ENCODE measurements at places on chromosomes 16 and 17. TPM values are rescaled to one million over a fixed set of nuclear protein-coding genes. Genes with fewer than 3 reads are reported as not detected.

The TBC1D3E gene
- total RNA-seq = not detected

The RAB34 gene
- 37.2 TPM for total RNA-seq

The RTN4RL1 gene
- total RNA-seq = 7.6 TPM

The NPIPA5 gene
- total RNA-seq = 8.6 TPM

The SLC5A10 gene
- total RNA-seq = 0.27 TPM

The RARA gene
- 43.8 TPM for total RNA-seq

The IRX3 gene
- total RNA-seq = 5.0 TPM

The HOXB2 gene
- 6.1 TPM for total RNA-seq

- DNase-seq = no peak
These were observed 42.3 kb downstream of the ERCC4 start for GRCh38 chr16:13962232-13962631.

DNA sequence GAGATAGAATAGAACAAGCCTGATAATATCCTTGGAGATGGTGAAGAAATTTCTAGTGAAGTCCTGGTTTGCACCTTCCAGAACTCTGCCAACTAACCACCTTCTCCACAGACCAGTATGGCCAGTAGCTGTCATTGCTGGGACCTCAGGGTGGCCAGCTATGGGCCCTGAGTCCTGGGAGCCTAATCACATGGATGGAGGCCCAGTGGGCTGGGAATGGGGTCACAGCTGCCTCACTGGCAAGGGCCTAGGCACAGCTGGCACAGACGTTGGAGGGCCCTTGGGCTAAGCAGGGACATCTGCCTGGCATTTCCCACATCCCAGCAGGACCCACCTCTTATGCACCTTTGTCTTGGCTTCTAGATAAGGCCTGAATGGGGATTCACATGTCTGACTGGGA is 7.6 kb upstream of the WNT3 start:
- DNase-seq = no peak

DNA sequence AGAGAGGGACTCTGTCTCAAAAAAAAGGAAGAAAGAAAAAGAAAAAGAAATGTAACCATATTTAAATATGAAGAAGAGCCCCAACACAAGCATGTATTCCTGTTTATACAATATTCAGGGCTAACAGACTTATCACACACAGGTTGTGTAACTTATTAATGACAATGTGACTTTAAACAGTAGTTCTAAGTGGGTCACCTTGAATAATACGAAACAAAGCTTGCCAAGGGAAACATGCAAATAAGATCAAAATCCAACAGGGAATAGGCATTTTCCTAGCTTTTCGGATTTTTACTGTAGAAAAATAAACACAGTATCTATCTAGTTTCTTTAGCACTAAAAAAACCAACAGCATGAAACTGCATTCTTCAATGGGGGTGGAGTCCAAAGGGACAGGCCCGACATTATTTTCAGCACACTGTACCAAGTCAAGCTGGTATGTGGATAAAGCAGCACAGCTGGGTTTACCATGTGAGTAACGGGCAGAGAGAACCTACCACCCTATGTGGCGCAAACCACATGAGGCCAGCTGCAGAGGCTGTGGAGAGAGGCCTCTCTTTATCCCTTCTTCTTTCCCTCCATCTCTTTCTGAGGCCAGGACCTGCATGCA is 45.3 kb downstream of the TOM1L2 start:
- no peak for DNase-seq

DNA sequence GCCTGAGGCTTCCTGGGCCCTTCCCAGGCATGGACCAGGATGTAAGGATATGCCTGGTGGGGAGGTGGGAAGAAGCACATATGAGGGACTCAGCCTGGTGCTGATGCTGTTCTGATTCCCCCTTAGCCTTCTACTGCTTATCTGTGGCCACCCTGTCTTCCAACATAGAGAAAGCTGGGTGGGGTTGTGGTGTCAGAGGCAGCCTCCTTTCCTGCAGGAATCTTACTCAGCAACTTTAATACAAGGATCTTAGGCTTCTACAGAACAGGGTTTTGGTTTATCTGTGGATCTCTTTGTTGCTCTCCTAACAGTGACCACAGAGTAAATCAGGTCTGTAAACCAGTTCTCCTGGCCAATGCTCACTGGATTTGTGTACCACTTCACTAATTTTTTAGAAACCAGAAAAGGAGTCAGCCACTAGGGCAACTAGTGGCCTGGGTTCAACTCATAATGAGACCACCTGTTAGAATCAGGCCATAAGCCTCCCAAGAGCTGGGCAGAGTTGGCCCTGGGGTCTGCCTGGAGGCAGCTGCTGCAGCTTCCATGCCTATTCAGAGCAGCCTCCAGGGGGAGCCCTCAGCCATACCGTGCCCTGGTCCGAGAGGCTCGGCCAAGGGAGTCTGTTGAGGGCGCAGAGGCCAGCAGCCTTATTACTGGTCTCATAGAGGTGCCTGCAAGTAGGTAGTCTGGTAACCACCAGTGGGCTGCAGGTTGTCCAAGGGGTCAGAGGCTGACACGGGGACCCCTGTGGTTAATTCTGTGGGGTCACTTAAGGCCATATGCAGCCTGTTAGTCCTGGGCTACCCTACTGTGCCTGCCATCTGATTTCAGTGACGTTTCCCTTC is 7.1 kb downstream of the HAS3 start:
- DNase-seq = peak; percentile 71

- DNase-seq = no peak
These were observed 11.8 kb downstream of the PIK3R6 start for GRCh38 chr17:8855477-8856204.

DNA sequence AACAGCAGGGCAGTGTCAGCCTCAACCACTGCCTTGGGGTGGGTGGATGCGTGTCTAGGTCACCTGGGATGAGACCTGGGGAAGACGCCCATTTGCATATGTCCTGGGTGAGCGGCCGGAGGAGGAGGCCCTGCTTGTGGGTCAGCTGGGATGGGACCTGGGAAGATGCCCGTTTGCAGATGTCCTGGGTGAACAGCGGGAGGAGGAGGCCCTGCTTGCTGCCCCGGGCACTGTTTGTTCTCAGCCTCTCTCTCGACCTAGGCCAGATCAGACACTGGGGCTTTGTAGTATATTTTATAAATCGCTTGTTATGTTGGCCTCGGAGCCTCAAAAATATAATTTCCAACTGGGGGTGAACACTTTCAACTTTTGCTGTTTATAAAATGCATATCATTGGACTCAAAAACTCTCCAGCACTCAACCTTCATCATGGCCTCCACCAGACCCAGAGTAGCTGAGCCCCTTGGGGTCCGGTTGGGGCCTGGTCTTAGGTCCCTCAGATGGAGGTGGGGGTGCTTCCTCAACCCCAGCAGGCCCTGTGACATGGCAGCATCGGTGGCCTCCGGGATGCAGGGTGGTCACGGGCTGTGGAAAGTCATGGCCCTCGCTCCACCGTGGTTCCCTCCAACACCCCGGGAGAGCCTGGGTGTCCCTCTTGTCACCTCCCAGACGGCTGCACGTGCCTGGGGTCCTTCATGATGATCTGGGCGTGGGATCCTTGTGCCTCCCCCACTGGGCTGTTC is 17.3 kb downstream of the DBNDD1 start:
- no peak for DNase-seq

- DNase-seq = no peak
These were observed 10.4 kb downstream of the DCUN1D3 start for GRCh38 chr16:20889625-20890275.

DNA sequence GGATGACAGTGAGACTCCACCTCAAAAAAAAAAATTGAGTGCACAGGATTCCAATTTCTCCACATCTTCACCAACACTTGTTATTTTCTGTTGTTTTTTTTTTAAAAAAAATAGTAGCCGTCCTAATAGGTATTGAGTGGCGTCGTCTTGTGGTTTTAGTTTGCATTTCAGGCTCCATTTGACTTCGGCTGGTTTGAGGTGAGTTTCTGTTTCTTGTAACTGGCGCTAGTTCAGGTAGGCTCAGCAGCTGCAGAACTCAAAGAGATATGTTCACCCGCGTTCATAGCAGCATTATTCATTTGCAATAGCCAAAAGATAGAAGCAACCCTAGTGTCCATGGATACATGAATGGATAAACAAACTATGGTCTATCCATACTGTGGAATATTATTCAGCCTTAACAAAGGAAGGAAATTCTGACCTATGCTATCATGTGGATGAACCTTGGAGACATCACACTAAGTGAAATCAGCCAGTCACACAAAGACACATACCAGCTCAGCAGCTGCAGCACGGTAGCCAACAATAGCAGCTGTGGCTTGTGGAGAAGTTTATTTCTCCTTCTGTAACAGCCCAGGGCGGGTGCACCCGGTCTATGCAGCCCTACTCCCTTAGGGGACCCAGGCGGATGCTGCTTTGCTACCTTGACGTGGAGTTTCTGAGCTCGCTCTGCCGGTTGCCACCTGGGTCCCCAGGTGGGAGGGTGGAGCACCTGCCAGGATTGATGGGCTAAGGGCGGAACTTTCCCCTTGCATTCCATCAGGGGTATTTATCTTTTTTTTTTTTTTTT is 44.9 kb downstream of the TMEM235 start:
- no peak for DNase-seq

DNA sequence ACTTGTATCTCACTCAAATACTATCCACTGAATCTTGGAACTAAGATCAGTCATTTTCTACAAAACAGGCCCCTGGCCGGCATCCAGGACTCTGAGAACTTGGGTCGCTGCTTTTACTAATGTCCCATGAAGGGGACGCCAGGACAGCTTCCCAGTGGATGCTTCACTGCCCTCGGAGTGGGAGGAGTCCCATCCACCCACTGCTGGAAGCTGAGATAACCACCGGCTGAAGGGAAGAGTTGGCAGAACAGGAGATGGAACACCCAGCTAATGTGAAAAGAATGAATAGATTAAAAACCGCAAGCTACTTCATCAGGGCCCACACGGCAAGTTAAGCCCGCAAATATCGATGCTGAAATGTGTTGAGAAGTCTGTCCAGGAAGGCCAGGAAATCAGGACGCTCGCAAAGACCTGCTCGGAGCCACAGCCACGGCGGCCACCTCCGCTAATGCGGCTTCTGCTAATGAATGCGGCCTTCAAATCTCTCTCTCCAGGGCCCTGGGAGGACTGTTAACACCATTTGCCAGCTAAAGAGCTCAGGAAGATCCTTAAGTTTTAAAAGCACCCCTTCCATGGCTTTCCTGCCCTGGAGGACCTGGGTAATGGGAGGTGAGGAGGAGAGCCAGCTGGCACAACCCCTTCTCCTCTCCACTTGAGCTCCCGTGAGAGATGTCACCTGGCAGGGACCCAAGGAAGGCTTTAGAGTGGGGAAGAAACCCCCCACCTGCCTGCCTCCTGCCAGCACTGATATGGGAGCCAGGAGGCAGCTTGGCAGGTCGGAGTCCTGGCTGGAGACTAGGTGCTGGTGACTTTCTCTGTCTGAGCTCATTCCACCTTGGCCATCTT is 226.6 kb upstream of the RPL38 start:
- no peak for DNase-seq

- DNase-seq = peak; percentile 42
These were observed 24.1 kb upstream of the ADORA2B start for GRCh38 chr17:15920758-15921239.

- DNase-seq = no peak
These were observed 32.9 kb downstream of the DEF8 start for GRCh38 chr16:89981414-89981813.

DNA sequence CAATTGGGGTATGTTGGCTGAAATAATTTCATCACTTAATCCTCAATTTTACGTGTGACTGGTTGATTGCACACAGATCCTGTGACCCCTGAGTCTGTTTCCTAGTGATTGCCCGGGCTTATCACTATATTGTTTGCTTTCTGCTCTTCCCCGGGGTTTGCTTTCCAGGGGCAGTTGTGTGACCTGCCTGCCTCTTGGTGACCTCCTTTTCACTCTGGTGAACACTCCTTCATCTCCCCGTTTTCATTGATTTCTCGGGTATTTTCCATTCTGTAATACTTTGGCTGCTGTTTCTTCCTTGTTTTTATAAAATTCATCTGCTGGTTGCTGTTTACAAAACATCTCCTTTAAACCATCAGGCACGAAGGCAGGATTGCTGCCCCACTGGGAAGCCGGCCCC is 36.0 kb downstream of the NTN1 start:
- no peak for DNase-seq

DNA sequence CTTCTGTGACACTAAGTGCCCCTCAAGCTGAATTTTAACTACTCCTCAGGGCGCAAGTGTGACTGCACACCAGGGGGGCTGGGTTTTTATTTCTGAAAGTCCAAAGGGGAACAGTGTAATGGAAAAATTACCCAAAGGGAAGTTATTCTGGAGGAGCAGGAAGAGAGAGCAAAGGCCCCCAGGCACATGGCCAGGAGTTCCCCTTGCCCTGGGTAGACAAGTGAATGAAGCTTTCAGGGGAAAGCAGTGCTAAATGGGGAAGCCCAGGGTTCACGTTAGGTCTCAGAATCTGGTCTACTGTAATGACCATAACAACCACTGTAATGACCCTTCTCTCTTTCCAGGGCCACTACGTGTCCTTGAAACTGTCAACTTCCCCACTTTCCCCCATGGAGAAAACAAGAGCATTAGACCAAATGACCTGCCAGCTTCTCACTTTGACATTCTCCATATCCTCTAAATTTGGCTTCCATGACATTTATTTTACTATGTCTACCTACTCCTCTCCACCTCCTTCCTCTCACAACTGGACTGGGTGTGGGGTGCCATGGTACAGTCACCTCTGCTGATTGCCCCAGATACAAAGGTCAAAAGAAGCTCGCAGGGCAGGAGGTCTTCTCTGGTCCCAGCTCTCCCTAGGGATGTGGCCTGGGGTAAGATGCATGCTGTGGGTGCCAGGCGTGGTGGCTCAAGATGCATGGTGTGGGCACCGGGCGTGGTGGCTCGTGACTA is 34.1 kb upstream of the MMP2 start:
- DNase-seq = peak; percentile 53

- no peak for DNase-seq
These were observed 88.5 kb downstream of the MRC2 start for GRCh38 chr17:62715882-62716390.

- no peak for DNase-seq
These were observed 8.1 kb upstream of the NLRP1 start for GRCh38 chr17:5592382-5592781.

Measured in left cardiac atrium (tissue), 4 donors.